Activated CD4-positive, CD25-positive, alpha-beta regulatory T cell treated with anti-CD3 and anti-CD28 coated beads, Interleukin-2, amount 50 U/mL, for 24 hours (primary cell): ENCODE measurements at places on chromosomes 4 and X.

DNA sequence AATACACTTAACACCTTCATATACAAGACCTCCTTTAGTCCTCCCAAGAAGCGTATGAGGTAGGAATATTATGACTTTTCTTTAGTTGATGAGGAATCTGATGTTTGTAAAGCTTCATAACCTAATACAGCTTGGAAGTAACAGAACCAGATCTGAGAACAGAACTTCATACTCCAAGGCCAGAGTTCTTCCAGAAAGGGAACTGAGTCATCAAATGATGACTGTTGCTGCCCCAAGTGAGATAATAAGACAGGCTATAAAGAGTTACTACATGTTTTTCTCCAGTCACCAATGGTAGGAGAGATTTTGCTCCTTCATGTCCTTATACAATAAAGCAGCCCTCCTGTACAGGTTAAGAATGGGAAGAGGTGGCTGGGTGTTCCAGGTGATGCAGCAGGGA, 74.3 kb upstream of the ANXA3 start:
- ATAC-seq = no peak

GRCh38 chr4:145278341-145279121, 98.1 kb upstream of the OTUD4 start:
- no peak for ATAC-seq

GRCh38 chrX:54496517-54496852, 451 bp upstream of the FGD1 start:
- ATAC-seq = no peak

DNA sequence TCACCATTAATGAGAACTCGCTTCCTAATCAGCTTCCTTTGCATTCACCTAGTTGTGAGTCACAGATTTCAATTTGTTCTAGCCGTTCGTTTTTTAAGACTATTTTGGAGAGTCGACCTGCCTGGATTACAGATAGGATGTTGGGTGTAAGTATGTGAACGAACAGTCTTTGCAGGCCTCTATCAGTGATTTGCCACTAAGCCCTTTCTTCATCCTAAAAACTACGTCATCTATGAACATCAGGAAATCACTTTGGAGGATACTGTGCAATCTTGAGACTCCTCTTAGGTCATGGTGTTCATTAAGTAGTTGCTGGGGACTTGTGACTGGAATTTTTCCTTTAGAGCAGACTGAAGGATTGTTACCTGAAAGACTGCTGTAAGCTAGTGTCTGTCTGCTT, 1.1 kb downstream of the POLA1 start:
- no peak for ATAC-seq

GRCh38 chrX:57918750-57919436, 8.6 kb upstream of the ZXDA start:
- no peak for ATAC-seq
